AG20443 (cell line): ENCODE measurements at places on chromosomes 13 and 19.

GRCh38 chr19:55220525-55220924 is 8.0 kb downstream of the TMEM86B start:
- DNase-seq: no peak

- DNase-seq: no peak
Measured at GRCh38 chr19:40281381-40282208, 3.5 kb downstream of the AKT2 start.

- no peak for DNase-seq
Measured at GRCh38 chr19:10826846-10827245, 9.2 kb downstream of the TMED1 start.

- no peak for DNase-seq
Measured at GRCh38 chr19:4234142-4234861, 5.0 kb downstream of the EBI3 start.

DNA sequence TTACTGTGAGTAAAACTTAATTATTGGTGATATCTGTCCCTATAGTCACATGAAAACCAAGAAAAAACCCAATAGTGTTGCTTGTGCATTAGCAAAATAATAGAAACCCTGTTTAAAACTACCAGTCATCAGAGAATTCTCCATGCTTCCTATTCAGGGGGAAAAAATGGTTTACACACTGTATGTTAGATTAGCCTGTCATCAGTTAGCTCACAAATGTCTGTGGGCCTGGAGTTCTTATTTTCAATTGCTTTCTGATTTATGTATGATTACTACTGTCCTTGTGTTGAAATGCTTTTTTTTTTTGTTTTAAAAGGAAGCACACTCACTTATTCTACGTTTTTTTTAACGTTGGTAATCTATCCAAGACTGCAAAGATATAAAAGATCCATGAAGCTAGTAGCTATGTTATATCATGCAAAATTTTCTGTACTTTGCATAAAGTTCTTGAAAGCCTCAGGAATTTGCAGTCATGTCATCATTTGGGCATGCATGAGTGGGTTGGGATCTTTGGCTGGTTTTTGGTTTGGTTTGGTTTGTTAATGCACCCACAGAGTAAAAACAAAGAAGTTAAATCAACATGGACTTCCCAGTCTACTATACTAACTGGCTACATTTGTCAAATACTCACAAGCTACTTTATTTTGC is 25.9 kb downstream of the RXFP2 start:
- peak; percentile 43 for DNase-seq

DNA sequence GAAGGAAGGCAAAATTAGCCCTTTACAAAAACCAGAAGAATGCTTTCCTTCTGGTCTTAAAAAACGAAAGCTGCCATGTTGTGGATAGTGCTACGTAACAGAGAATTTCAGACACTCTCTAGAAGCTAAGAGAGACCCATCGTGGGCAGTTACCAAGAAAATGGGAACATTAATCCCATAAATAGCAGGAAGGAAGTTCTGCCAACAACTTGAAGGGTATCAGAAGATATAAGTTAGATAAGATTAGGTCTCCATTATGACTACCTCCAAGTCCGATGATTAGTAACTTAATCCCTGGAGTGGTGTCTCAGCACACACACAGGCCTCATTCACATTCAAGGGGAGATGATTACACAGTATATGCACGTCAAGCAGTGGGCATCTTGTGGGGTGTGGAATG is 115.7 kb upstream of the TRPC4 start:
- no peak for DNase-seq

- DNase-seq: no peak
Measured at GRCh38 chr19:17648786-17649185, 39.4 kb downstream of the UNC13A start.

GRCh38 chr13:84077271-84077670 is 195.0 kb upstream of the SLITRK1 start:
- DNase-seq: no peak

DNA sequence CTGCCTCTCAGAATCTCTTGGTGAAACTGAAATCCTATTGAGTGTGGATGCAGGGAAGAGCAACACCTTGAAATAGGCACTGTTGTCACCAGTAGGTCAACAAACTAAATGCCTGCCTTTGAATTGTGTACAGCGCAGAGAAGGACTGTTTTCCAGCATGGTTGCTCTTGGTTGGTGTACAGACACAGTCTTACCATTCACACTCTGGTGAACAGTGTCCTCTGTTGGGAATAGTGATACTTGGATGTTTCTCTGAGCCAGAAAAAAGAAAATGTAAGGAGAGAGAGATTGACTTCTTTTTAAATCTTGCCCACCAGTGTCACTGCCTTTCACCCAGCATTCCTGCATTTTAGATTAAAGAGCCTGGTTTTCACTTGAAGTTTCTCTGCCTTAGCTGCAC is 179.7 kb downstream of the STK24 start:
- DNase-seq: no peak

- peak; percentile 78 for DNase-seq
Measured at GRCh38 chr19:4534836-4535658, at the start of gene PLIN5. Gene PLIN5, minus strand, starts transcription at chr19:4535224. Its CDS starts 1,150 bp downstream, at chr19:4534074.

DNA sequence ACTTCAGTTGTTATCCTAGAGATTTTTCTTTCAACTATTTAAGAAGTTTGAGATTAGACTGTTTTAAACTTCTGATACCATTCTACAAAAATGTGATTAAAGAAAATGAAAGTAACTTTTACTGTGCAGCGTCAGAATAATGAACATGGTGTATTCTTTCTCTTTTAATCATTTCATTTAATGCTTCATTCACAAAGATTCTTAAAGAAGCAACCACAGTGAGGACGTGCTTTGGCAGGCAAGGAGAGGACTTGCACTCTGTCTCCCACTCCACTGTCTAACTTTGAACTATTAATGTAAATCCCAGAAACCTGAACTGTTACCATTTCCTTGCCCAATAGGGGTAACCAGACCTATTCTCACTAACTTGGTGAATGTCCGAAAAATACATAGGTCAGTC is 137.0 kb downstream of the KCNRG start:
- no peak for DNase-seq

GRCh38 chr19:28710278-28710677 is 502.7 kb downstream of the UQCRFS1 start:
- peak; percentile 43 for DNase-seq

GRCh38 chr13:101527130-101527529 is 74.7 kb downstream of the ITGBL1 start:
- no peak for DNase-seq

GRCh38 chr19:4057931-4058692 is 8.6 kb downstream of the ZBTB7A start:
- DNase-seq: peak; percentile 96

DNA sequence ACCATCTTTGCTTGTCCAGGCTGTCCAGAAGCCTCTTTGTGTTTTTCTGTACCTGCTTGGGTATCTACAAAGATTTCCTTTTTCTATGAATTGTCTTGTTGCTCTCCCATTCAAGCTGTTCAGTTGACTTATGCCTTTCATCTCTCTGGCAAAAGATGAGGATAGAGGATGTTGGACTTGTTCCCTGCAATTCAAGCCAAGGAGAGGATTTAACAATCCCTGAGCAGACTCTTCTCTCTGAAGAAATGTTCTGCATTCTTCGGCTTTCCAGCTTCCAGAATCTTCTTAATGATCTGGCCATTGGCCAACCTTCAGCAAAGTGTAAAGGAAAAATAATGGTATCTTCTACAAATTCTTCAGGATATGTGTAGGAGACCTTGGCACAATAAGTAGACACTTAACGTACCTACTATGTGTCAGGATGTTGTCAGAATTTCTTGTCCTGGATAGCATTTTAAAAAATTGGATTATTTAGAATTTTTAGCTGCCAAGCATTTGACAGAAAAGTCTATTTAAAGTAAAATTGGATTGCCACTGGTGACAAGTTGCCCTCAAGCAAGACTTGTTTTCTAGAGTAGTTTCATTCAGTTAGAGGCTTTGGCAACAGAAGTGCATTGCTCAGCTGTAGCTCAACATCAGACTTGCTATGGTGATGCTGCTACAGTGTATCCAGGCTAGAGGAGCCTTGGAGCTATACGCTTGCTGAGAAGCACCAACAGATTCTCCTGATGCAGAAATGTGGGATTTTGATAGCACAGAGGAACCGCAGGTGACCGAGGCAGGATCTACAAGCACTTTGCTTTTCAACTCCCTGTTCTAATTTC is 455.7 kb downstream of the SUCLA2 start:
- peak; percentile 57 for DNase-seq
